ENCODE measurements at places on chromosomes 13 and 19.
A peak's percentile ranks its signal among the peaks of the same experiment; 100 is the strongest.

DNA sequence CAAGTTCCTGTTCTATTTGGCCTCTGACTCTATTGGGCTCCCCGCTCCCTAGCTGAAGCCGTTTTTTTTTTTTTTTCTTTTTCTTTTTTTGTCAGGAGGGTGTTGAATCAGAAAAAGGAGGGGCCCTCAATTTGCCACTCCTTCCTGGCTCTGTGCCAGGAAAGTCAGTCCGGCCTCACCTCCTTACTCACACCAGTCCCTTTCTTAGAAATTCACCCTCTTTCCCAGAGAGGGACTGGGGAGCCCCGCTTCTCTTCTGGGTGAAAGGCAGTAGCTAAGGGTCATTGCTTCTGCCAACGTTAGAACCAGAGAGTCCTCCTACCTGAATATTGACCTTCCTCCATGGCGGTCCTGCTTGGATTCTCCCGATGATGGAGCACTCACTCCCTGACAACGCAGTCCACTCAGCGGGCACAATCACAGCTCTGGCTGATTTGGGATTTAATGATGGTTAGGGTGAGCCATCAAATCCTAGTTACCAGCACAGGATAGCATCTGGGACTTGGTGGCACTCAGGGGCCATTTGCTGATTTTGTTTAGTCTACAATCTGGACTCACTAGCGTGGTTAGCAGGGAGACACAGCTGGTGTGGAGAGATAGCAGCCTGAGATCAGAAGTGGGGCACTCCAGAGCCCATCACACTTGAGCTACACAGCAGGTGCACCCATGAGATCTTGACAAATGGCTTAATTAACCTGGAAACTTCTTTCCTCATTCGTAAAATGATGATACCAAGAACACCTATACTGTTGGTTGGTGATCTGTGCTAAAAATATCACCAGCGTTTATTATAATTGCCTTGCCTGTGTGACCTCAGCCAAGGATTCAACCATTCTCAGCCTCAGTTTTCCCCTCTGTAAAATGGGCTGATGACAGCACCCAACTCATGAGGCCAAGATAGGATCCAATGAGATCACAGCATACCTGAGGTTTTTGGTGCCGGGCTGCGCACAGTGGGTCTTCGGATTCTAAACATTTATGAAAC lies 2.2 kb downstream of the FCER2 start:
- no peak overlapping the region for H3K4me3 ChIP-seq
- DNase-seq, result no peak
- H3K36me3 ChIP-seq, result no peaks in the 10 kb centered on the region
- H3K4me1 ChIP-seq, result no peaks in the 10 kb centered on the region
- peaks cover 71% of the 10 kb centered on the region for H3K27me3 ChIP-seq

DNA sequence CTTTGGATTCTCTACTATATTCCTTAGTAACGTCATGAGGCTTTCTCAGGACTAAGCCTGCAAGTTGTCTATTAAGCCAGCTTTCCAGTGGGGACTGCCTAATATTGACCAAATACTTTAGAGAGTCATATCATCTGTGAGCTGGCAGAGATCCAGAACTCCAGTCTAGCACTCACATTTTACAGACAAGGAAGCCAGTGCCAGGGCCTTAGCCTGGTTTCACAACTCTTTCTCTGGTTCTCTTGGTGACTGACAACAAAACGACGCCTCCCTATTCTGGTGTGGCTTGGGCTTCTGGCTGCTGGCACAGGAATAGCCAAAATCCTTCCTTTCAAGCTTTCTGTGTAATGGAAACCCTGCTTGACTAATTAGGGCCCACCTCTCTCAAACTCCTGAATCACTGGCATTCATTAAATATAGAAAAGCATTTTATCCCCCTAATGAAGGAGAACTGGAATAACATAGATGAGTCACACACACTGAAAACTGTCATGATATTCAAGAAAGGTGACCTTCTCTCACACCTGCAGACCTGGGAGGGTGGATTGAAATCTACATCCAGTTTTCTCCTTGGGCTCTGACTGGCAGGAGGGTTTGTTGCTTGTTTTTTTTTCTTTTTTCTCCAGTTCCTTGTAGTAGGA lies 75.2 kb upstream of the UBL3 start:
- H3K36me3 ChIP-seq, result peaks cover 9% of the 10 kb centered on the region
- peak overlapping the region; percentile 82 for H3K27ac ChIP-seq
- no peaks in the 10 kb centered on the region for H3K27me3 ChIP-seq
- H3K4me1 ChIP-seq, result peaks cover 47% of the 10 kb centered on the region

GRCh38 chr13:30841154-30841553 lies 64.9 kb upstream of the MEDAG start:
- peaks cover 7% of the 10 kb centered on the region for H3K4me1 ChIP-seq
- peaks cover 4% of the 10 kb centered on the region for H3K36me3 ChIP-seq
- H3K27me3 ChIP-seq, result no peaks in the 10 kb centered on the region
- no peak overlapping the region for H3K4me3 ChIP-seq
- H3K27ac ChIP-seq, result no peak overlapping the region

- H3K36me3 ChIP-seq, result peaks cover 32% of the 10 kb centered on the region
- H3K27ac ChIP-seq, result peak overlapping the region; percentile 79
- peaks cover 12% of the 10 kb centered on the region for H3K4me1 ChIP-seq
- DNase-seq, result peak; percentile 32
- H3K4me3 ChIP-seq, result peak overlapping the region; percentile 74
- H3K27me3 ChIP-seq, result no peaks in the 10 kb centered on the region
Measured at GRCh38 chr19:4866595-4867424, 657 bp downstream of the PLIN3 start.

GRCh38 chr19:48348737-48349136 lies 15.0 kb downstream of the TMEM143 start:
- peaks cover 5% of the 10 kb centered on the region for H3K36me3 ChIP-seq
- H3K4me1 ChIP-seq, result no peaks in the 10 kb centered on the region
- H3K27ac ChIP-seq, result no peak overlapping the region
- H3K4me3 ChIP-seq, result no peak overlapping the region

- H3K4me3 ChIP-seq, result no peak overlapping the region
- no peak for DNase-seq
- H3K36me3 ChIP-seq, result no peaks in the 10 kb centered on the region
- H3K27ac ChIP-seq, result no peak overlapping the region
- H3K27me3 ChIP-seq, result no peaks in the 10 kb centered on the region
Measured at GRCh38 chr19:31723101-31723500, 373.9 kb upstream of the TSHZ3 start.

DNA sequence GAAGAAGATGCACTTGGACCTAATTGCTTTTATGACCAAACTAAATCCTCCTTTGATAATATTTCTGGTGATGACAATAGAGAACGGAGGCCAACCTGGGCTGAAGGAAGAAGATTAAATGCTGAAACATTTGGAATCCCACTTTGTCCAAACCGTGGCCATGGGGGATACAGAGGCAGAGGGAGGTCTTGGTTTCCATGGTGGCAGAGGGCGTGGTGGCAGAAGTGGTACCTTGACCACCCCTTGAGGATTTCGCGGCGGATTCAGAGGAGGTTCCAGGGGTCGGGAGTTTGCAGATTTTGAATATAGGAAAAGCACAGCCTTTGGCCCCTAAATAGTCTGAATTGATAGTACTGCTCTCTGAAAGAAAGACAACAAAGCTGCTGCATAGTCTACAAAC lies 7.2 kb upstream of the LILRB3 start:
- H3K27ac ChIP-seq, result no peak overlapping the region
- no peaks in the 10 kb centered on the region for H3K36me3 ChIP-seq
- peaks cover 20% of the 10 kb centered on the region for H3K4me1 ChIP-seq
- peaks cover 74% of the 10 kb centered on the region for H3K27me3 ChIP-seq
- no peak overlapping the region for H3K4me3 ChIP-seq
- no peak for DNase-seq

DNA sequence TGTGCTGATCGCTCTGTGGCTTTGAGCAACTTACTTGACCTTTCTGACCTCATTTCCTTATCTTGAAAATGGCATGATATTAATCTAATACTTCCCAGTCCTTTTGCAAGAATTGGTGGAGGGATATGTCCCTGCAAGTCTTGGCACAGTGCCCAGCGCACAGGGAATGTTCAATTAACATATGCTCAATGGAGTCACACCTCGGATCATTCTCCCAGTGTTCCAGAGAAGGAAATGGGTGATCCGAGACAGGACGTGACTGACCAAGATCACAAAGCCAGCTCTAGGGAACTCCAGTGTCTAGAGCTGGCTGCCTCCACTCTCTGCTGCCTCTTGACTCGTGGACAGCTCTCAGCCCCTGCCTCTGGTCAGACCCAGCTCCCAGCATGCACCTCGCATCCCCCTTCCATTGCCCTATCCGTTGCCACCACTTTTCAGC lies 3.6 kb downstream of the CDC42EP5 start:
- H3K4me3 ChIP-seq, result peak overlapping the region; percentile 73
- peaks cover 17% of the 10 kb centered on the region for H3K36me3 ChIP-seq
- H3K27ac ChIP-seq, result no peak overlapping the region
- H3K4me1 ChIP-seq, result peaks cover 39% of the 10 kb centered on the region
- DNase-seq, result no peak

DNA sequence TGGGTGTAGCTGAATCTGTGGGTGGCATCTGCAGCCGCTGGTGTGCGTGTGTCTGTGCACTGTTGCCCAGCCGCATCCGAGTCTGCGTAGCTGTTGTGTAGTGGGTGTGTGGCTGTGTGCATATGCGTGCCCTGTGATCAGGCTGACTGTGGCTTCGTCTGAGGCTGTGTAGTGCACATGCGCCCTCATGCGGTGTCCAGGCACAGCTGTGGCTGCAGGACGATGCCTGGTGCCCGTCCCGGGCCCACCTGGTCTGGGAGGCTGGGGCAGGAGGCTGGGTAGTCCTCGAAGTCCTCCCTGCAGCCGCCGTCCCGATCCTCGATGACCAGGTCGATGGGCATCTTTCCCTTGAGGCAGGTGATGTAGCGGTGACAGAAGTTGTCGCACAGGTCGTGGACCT lies 4.9 kb downstream of the MEIS3 start:
- peaks cover 17% of the 10 kb centered on the region for H3K4me1 ChIP-seq
- peaks cover 96% of the 10 kb centered on the region for H3K27me3 ChIP-seq
- peak; percentile 82 for DNase-seq

DNA sequence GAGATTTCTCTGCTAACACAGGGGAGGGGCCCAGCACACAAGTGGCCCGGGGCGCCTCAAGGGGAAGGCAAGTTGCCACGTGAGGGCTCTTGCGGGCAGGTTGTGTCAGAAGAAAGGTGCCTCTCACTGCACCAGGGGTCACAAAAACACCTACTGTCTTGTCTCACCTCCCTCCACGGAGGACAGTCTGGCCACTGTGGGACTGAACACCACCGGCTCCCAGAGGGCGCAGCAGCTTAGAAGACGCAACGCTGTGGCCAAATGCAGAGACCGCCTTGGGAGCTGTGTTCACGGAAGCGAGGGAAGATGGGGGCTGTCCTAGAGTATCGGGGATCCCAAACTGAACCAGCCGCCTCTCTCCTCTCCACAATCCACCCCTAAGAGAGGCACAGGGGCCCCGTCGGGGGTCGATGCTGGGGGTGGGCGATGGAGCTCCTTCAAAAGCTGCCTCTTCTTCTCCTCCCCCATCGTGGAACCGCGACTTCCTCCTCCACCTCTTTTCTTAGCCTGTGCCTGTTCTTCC lies 177.5 kb downstream of the FOXO1 start:
- H3K27ac ChIP-seq, result no peak overlapping the region
- no peaks in the 10 kb centered on the region for H3K4me1 ChIP-seq
- H3K27me3 ChIP-seq, result no peaks in the 10 kb centered on the region
- DNase-seq, result no peak
- no peaks in the 10 kb centered on the region for H3K36me3 ChIP-seq
- no peak overlapping the region for H3K4me3 ChIP-seq

DNA sequence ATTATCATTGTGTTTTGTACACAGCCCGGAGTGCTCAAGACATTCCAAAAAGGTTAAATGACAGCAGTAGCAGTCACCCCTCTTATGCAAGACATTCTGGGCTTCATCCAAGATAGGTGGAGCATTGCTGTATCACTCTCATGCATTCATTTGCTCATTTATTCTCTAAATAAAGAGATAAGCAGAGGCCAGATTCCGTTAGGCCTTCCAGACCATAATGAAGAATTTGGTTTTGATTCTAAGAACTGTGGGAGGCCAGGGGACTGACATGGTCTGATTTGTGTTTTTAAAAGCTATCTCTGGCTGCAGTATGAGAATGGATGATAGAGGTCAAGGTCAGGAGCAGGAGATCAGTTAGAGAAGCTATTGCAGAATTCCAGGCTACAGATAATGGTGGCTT lies 145.8 kb downstream of the KCNRG start:
- no peaks in the 10 kb centered on the region for H3K27me3 ChIP-seq
- H3K27ac ChIP-seq, result no peak overlapping the region
- H3K4me1 ChIP-seq, result no peaks in the 10 kb centered on the region
- DNase-seq, result no peak

GRCh38 chr19:41552558-41552957 lies 23.4 kb upstream of the CEACAM21 start:
- H3K27me3 ChIP-seq, result peaks cover 62% of the 10 kb centered on the region
- H3K4me1 ChIP-seq, result peaks cover 11% of the 10 kb centered on the region
- no peak overlapping the region for H3K4me3 ChIP-seq
- DNase-seq, result no peak
- H3K36me3 ChIP-seq, result no peaks in the 10 kb centered on the region

GRCh38 chr19:36489920-36490415 lies 607 bp upstream of the ZNF566 start:
- peak overlapping the region; percentile 98 for H3K4me3 ChIP-seq
- H3K27me3 ChIP-seq, result no peaks in the 10 kb centered on the region
- peaks cover 48% of the 10 kb centered on the region for H3K36me3 ChIP-seq
- H3K4me1 ChIP-seq, result peaks cover 15% of the 10 kb centered on the region
- DNase-seq, result peak; percentile 76

GRCh38 chr19:52570000-52570861 lies at the start of gene ZNF701:
TSS of gene ZNF701 (plus strand) at chr19:52570287. CDS start at chr19:52574148, 3,861 bp downstream.
- H3K36me3 ChIP-seq, result no peaks in the 10 kb centered on the region
- DNase-seq, result no peak
- no peak within 1 kb of the TSS for H3K27ac ChIP-seq

DNA sequence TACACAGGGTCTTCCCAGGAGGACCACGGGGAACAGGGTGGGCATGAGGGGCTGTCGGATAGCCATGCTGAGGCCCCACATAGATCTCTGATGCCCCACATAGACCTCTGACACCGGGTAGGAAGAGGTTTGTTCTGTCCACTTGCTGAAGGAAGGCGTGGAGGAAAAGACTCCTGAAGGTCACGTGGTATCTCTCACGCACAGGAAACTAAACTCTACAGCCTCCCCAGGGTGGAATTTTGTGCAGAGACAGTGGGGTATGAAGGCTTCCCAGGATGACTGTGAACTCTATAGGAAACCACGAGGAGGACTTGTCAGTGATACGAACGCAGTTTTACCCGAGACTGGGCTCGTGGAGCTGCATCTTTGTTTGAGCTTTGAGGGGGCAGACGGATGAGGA lies 2.8 kb downstream of the EVI5L start:
- no peaks in the 10 kb centered on the region for H3K27me3 ChIP-seq
- peaks cover 32% of the 10 kb centered on the region for H3K4me1 ChIP-seq
- no peak overlapping the region for H3K27ac ChIP-seq
- H3K4me3 ChIP-seq, result no peak overlapping the region
